Hypothalamus (tissue), 51 donors: ENCODE measurements at places on chromosomes 2 and 18.
A peak's percentile ranks its signal among the peaks of the same experiment; 100 is the strongest.

GRCh38 chr2:128809259-128809636, 490.6 kb upstream of the HS6ST1 start:
- no peak for DNase-seq

- DNase-seq, result no peak
These were observed 232.8 kb downstream of the DYM start for GRCh38 chr18:49227441-49228165.

- no peak for DNase-seq
These were observed 490.3 kb downstream of the CCDC85A start for GRCh38 chr2:56674084-56674483.

DNA sequence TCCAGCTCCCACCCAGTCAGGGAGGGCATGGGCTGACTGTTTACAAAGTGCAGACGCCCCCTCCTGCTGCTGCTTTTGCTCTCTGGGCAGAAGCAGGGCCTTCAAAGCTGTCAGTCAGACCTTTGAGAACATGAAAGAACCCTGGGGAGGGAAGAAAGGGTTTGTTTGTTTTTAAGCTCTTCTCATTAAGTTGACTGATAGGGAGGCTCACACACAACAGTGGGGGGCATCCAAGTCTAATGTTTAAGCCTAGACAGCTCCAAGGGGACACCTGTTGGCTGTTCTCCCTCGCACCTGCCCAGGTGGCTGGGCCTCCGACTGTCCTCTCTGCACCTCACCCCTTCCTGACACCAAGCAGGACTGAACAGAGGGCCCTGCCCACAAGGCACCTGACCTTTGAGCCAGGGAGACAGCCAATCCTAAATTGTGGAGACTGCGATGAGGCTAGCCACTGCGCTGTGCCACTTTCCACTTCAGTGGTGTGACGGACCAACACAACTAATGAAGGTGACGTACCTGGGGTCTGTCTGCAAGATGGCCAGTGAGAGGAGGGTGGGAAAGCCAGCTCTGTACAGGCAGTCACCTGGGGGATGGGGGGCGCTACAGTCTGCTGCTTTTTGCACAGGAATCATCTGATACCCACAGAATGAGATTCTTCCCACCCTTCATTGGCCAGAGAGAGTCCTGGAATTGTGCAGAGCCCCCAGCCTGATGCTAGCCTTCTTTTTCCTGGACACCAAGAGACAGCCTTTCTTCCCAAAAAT, 16.3 kb downstream of the ST6GAL2 start:
- DNase-seq, result no peak

DNA sequence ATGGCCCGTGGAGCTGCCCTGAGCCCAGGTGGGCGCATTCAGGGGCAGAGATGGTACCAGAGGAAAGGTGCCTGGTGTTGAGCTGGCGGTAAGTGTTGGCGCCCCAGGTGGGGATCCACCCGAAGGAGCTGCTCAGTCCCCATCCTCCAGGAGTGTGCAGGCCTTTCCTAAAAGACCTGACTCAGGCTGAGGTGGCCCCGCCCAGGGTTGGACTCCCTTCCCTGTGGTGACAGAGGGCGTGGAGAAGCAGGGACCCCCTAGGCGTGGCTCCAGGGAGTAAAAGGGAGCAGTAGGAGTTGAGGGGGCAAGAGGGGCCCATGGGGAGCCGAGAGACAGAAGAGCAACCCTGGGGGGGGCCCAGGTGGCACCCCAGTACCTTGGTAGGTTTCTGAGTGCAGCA, 2.4 kb downstream of the OXER1 start:
- DNase-seq, result no peak

DNA sequence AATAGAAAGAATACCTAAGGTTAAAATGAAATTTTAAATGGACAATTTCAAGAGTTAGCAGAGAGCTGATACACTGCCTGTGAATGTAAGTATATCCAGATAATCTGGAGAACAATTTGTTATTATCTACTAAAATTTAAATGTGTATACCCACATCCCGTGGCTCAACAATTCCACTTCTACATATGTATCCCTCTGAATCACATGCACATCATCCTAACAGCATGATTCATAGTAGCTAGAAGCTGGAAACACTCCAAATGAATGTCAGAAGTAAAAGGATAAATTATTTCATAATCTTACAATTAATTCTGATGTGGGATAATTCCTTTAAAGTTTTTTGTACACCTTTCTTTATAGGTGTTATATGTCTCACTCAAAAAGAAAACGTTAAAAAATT, 87.9 kb downstream of the CNTNAP5 start:
- DNase-seq, result no peak

- DNase-seq, result no peak
These were observed 131.8 kb downstream of the ACOXL start for GRCh38 chr2:110864176-110864575.

- DNase-seq, result no peak
These were observed 89.1 kb downstream of the ETAA1 start for GRCh38 chr2:67486041-67486796.

DNA sequence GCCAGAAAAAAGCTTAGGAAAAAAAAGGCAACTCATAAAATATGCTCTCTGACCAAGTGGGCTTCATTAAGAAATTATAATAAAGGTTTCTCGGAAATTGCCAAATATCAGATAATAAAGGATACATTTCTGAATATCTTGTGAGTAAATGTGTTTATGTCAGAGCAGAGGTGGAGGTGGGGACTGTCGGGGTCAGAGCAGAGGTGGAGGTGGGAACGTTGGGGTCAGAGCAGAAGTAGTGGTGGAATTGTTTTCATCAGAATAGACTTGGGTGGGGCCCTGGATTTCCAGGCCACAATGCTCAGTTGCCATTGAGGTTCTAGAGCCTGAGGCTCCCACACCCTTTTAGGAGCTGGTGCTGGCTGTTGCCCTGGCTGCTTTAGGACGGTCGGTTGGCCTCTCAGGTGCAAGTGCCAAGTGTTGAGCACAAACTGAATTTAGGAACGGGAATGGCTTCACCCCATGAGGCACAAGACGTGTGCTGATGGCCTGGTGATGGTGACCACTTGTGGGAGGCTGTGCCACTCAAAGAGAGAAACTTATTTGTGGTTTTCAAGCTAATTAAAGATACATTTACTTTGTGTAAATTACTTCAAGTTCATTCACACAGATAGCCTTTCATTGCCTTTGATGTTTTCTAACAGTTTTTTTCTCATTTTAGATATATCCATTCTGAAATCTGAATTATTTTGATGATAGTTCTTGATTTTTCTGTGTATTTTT, 131.5 kb downstream of the ATP9B start:
- no peak for DNase-seq

DNA sequence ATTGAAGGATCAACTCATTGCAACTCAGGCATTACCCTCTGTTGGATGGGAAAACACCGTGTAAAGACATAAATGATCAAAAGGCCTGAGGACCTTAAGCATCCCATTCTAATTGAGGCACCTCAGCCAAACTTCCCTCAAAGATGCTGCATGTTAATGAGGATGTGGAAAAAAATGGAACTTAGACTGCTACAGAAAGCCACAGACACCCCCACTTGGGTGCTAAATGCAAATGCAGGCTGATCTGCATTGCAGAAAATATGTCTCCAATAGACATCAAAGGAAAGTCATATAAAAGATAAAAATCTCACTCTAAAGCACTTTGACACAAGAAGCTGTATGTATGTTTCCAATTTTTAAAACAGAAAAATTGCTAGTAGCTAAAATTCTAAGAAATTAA, 504.7 kb downstream of the KCNJ3 start:
- no peak for DNase-seq

DNA sequence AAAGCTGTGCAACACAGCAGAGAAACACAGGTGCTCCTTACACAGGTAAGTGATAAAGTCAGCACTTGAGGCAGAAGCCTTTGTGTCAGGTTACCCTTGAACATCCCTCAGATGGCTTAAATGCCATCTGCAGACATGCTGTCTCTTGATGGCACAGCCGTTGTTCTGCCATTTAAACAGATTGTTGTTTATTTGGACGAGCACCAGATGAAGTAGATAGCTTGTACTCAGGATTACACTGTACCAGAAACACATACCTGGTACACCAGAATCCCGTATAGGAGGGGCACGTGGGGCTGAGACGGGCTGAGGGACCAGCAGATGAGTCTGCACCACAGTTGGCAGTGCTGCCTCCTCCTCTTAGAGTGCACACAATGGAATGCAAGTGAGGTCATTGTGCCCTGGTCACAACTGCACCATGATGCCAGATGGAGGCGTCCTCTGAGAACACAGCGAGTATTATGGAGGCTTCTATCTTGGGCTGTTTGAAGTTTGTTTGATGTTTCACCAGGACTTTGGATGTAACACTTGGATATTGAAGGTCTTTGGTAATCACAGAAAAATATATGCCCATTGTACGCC, 143.0 kb downstream of the TANC1 start:
- peak; percentile 15 for DNase-seq

GRCh38 chr2:72146347-72147302, 1.0 kb downstream of the CYP26B1 start:
- no peak for DNase-seq

GRCh38 chr2:16774980-16775898, 109.6 kb upstream of the CYRIA start:
- no peak for DNase-seq

DNA sequence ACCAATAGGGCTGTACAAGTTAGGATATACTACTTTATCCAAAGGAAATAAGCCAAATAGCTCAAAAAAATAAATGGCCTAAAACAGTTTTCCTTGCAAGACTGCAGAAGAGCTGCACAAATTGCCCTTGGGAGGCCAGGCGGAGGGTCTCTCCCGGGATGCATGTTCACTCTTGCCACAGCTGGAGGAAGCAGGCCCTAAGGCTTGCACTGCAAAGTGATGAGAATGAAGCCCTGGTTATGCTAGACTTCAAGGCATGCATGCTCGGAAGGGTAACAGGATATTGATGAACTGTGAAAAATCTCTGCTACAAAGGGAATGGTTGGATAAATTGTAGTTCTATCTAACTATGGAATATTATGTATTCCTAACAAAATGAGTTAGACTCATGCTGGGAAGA, 27.5 kb upstream of the LDLRAD4 start:
- no peak for DNase-seq

DNA sequence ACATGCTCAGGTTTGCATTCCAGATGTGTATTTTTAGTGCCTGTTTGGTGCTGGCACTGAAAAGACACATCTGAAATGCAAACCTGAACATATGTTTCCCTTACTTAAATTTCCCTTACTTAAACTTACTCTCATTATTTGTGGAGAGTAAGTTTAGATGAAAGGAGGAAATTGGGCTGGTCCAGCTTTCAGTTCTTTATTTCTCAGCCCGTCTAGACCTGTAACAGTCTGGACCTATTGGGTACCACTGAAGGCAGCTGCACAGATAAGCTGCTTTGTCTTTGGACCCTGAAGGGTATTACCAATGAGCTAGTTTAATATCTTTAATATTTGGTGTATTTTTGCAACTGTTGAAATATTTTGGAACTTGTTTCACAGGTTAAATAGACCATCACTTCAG, 17.0 kb upstream of the DSG3 start:
- DNase-seq, result no peak

DNA sequence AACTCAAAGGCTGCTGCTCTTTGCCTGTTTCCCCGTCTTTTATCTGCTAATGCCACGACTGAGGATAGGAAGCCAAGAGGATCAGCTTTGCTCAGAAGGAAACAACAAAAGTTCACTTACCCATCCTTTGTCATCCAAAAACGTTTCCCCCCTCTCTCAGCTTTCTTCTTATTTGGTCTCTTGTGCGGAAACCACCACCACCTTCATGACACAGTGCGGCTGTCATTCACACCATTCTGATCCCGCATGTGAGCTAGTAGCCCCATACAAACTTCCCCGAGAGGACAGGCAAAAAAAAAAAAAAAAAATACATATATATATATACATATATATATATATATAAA, 656 bp downstream of the LRRTM4 start:
- no peak for DNase-seq

DNA sequence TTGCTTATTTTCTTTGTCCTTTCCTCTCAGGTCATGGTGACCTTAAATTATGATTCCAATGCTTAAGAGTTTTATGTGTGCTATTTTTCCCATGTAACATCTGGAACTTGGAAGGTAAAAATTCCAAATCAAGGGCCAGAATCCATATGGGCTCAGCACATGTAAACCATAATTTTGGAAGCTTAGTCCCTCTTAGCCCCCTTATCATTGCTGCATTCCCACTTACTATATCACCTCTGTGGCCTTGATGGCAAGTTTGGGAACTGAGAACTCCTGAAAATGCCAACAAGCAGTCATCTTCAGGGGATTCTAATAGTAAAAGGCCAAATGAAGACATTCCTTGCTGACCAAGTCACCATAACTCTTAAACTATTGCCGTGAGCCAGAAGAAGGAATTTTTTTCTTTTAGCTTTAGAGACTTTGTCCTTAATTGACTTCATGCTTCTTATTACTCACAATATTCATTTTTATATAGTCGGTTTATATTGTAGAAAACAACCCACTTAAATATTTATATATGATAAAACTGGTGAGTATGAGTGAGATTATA, 251.4 kb downstream of the SLC8A1 start:
- no peak for DNase-seq

DNA sequence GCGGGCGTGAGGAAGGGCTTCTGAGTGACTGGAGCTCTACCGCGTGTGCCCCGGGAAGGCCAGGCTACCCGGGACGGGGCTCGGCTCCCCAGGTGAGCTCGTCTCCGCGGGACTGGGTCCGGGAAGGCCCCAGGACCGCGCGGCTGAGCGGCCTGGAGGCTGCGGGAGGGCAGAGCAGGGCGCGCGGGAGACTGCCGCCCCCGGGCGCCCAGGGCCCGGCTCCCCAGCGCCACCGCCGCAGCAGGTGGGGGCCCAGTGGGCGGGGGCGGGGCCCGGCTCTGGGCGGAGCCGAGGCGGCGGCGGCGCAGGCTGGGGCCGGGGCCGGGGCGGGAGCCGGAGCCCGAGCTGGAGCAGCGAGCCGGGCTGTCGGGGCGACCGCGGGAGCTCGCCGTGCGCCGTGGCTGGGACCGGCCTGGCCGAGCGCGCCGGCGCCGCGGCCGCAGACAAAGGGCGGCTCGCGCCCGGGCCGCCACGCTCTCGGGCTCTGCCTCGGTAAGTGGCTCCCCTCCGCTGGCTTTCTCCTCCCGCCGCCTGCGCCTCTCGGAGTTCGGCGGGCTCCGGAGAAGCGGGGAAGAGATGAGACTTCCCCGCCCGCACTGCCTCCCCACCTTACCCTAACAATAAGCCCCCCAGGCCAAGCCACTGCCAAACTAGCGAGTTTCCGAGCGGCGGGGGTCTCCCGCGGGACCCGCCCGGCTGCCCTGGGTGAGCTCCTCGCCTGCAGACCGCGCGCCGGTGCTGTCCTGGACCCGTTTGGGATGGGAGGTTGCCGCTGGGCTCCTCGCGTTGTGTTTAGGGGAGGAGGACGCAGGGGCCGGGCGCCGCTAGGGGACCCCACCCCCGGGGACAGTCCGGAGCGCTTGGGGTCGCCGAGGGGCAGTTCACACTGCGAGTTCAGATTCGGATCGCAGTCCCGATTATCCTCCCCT, at the start of gene MAPK4:
Gene MAPK4 (plus strand): TSS at position 336 of the 929 bp plus-strand sequence. CDS start 103,872 bp downstream, outside the sequence.
- DNase-seq, result no peak

GRCh38 chr2:38549851-38550250, 52.9 kb downstream of the HNRNPLL start:
- DNase-seq, result no peak

GRCh38 chr2:55809875-55810621, 113.5 kb downstream of the EFEMP1 start:
- no peak for DNase-seq

GRCh38 chr2:46984040-46984439, 68.4 kb upstream of the MCFD2 start:
- no peak for DNase-seq
